ENCODE measurements at places on chromosomes 13 and 19.

DNA sequence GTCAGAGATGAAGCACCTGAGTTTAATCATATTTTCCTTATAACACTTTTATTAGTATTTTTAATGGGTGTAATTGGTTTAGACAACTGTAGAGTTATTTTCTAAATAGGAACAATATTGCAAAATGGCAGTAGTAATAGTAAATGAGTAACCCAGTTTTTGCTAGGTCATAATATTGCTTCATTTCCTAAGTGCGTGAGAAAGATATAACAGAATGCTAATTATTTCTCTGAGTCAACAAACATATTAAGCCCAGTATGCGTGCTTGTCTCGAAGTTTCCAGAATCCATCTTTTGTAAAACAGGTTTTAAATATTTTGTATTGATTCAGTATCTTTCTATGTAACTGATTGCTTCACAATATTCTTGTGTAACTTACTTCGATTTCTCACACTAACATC lies 315.3 kb downstream of the MYO16 start:
- no peak for DNase-seq

- DNase-seq: no peak
Observed at GRCh38 chr13:70022646-70023045, 85.0 kb upstream of the ATXN8OS start.

DNA sequence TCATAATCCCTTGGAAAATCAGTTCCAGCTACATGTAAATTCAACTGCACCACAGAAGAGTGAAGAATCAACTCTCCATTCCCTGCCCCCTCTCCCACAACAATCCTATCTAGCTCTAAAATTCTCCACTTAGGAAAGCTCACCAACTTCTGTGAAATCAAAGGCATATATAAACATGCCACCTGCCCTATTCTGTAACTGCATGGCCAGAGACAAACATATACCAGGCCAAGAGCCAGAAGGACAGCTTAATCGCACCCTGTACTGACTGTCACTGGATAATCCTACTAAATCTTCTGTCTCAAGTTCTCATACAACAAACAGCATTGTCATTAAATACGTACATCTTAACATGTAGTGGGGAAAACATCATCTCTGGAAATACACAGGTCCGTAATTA lies 58.2 kb upstream of the EEF1AKMT1 start:
- DNase-seq: no peak

DNA sequence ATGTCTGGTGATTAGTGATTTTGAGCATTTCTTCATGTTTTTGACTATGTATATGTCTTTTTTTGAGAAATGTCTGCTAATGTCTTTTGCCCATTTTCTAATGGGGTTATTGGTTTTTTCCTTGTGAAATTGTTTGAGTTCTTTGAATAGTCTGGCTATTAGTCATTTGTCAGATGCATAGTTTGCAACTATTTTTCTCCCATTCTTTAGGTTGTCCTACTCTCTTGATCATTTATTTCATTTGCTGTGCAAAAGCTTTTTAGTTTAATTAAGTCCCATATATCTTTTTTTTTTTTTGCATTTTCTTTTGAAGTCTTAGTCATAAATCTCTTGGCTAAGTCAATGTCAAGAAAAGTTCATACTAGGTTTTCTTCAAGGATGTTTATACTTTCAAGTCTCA lies 449.8 kb downstream of the DACH1 start:
- no peak for DNase-seq

GRCh38 chr13:42762917-42763316 lies 18.5 kb upstream of the FAM216B start:
- DNase-seq: no peak

- no peak for DNase-seq
Observed at GRCh38 chr19:58354478-58355030, 1.3 kb upstream of the A1BG start.

- DNase-seq: no peak
Observed at GRCh38 chr13:98977568-98978265, at the start of gene DOCK9. Gene DOCK9 (minus strand): TSS chr13:98978064. CDS start chr13:98977909, 155 bp downstream.

DNA sequence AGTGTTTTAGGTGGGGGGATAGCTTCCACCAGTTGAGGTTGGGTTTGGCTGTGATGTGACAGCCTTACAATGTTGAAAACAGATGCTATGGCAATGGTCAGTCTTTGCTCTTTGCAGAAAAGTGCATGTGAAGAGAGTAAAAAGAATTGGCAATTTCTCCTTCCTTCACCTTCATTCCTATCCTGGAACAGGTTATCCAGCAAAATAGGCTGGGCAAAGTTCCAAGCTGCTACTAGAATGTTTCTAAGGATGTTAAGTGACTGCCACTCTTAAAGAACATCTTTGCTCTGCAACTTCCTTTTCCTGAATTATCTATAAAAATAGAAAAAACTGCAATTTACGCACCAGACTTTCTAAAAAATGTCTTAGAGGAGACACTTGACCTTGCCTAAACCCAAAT lies 50.1 kb upstream of the MYCBP2 start:
- DNase-seq: no peak

- DNase-seq: no peak
Observed at GRCh38 chr13:59358014-59358413, 805.7 kb downstream of the DIAPH3 start.

GRCh38 chr19:40305403-40305802 lies 20.3 kb upstream of the AKT2 start:
- DNase-seq: no peak

GRCh38 chr19:19687090-19687489 lies 18.5 kb downstream of the ZNF101 start:
- no peak for DNase-seq

DNA sequence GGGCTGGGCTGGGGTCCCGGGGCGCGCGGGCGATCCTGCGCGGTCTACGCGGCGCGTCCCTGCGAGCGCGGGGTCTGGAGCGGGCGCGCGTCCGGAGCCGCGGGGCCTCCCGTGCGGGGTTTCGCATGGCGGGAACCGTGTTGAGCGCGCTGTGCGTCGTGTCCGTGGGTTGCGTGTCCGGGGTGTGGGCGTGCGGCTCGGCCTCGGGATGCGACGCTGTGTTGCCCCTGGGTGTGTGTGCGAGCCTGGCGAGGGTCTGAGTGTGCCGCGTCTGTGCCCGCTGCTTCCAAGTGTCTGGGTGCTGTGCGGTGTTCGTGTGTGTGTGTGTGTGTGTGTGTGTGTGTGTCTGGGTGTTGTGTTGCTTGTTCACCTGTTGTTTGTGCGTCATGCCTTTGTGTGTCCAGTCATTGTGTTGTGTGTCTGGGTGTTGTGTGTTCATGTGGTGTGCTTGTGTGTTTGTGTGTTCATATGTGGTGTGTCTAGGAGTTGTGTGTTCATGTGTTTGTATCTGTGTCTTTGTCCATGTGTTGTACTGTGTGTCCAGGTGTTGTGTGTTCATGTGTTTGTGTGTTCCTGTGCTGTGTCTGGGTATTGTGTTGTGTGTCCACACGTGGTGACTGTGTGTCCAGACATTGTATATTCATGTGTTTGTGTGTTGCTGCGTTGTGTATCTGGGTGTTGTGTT lies 552 bp downstream of the PLK5 start:
- DNase-seq: no peak

GRCh38 chr13:48424212-48424611 lies 11.3 kb upstream of the LPAR6 start:
- DNase-seq: no peak

- no peak for DNase-seq
Observed at GRCh38 chr13:40994581-40995230, 24.4 kb downstream of the ELF1 start.

DNA sequence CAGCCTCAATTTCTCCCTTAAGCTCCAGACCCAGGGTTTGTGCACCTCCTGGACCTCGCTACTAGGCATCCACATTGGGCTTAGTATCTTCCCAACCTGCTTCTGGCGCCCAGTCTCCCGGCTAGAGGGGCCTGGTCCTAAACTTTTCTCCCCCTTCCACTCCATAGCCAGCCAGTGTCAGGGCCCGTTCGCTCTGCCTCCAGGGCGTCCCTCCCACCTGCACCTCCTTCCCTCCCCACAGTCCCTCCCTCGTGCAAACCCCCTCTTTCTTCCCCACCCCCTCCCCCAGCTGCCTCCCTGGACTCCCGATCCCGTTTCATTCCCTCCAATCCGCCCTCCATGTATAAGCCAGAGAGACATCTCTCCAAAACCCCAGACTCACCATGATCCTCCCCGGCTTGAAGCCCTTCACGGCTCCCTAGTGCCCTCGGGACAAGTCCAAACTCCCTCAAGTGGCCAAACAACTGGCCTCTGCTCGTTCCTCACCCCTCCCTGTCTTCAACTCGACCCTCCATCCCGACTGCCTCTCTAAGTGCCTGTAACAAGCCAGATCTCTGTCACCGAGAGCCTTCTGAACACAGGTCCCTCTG lies 997 bp upstream of the SAMD4B start:
- DNase-seq: no peak

GRCh38 chr19:3453840-3454239 lies 26.5 kb downstream of the SMIM24 start:
- no peak for DNase-seq

DNA sequence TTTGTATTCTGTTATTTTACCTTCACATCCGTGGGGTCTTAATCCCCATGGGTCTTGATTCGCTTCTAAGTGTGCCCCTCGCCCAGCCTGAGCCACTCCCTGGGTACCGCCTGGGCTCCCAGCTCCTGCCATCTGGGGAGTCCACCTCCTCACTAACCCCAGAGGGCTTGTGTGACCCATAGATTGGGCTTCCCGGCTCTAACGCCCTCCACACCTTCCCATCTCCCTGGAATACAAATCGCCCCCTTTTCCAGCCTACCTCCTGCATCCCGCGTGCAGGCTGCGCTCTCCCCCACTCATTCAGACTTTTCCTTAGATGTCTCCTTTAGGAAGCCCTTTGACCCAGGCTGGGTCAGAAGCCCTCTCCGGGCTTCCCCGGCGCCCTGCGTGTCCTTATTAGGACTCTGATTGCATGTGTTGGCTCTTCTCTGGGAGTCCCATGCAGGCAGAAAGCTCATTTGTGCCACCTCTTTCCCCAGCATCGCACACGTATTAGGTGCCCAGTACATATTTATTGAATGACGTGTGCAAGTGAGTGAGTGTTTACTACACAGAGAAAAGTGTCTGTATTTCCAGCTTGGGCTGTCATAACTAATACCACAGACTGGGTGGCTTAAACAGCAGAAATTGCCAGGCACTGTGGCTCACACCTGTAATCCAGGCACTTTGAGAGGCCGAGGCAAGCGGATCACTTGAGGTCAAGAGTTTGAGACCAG lies 757 bp downstream of the CCDC124 start:
- DNase-seq: no peak

- no peak for DNase-seq
Observed at GRCh38 chr13:106752584-106753170, 184.7 kb upstream of the ARGLU1 start.
